Stimulated activated CD8-positive, alpha-beta memory T cell treated with anti-CD3 and anti-CD28 coated beads, Interleukin-4, amount 100 ng/mL, for 24 hours (primary cell): ENCODE measurements at places on chromosomes 16 and 17.

GRCh38 chr17:28584434-28584833, 7.7 kb upstream of the ALDOC start:
- no peak for DNase-seq

GRCh38 chr16:69924777-69925191, 26.4 kb upstream of the CLEC18A start:
- no peak for DNase-seq

- DNase-seq, result no peak
Observed at GRCh38 chr16:86019446-86020047, 120.6 kb downstream of the IRF8 start.

GRCh38 chr17:42893359-42893758, 7.2 kb upstream of the G6PC1 start:
- no peak for DNase-seq

DNA sequence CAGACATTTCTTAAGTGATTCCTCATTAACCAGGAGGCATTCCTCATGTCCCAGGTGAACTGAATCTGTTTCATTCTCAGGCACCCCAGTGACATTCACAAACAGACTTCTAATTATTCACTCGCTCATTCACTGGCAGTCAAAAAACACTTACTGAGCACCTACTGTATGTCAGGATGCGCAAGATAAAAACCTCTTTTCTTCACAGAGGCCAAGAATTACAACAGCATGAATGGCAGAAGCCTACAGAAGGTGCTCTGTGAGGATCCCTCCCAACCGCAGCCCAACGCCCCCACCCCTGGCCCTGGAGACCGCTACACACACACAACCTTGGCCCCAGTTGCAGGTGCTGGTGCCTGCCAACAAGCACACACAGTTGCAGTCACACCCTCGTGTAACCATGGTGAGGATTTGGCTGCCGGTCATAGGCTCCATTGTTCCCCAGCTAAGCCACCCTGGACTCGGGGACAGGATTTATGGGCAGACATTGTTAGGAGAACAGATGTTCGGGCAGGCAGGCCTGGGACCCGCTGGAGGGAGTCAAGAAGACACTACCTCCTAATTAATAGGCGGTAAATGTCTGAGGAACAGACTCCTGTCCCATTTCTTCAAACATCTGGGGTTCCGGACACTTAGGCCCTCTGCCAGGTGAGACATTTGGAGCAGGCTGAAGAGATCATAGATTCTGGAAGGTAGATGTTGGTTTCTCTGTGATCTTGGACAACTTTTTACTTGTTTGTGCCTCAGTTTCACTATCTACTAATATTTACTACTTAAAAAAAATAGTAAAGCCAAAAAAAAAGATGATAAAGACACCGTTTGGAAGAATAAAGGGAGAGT, 43.2 kb downstream of the CUEDC1 start:
- DNase-seq, result no peak

DNA sequence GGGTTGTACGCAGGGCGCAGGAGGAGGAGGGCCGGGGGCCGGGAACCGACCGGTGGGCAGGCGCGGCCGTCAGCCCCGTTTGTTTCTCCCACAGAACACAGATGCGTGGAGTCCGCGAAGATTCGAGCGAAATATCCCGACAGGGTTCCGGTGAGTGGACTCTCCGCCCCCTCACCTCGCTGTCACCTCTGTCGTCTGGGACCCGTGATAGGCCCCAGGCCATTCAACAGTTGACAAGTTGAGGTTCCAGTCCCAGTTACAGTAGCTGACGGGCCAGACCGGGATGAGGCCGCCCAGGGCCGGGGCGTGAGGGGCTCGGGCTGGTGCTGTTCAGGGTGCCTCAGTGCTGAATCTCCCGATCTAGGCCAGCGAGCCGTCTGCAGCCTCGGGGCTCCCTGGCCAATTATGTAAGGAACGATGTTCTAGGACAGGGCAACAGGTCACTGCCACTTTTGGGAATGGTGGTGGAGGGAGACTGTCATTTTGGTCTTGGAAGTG, 628 bp downstream of the GABARAPL2 start:
- no peak for DNase-seq

DNA sequence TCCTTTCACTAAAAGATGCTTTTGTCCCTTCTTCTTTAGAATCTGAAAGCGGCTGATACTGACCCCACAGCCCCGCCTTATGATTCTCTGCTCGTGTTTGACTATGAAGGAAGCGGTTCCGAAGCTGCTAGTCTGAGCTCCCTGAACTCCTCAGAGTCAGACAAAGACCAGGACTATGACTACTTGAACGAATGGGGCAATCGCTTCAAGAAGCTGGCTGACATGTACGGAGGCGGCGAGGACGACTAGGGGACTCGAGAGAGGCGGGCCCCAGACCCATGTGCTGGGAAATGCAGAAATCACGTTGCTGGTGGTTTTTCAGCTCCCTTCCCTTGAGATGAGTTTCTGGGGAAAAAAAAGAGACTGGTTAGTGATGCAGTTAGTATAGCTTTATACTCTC, 10.1 kb upstream of the TANGO6 start:
- no peak for DNase-seq

DNA sequence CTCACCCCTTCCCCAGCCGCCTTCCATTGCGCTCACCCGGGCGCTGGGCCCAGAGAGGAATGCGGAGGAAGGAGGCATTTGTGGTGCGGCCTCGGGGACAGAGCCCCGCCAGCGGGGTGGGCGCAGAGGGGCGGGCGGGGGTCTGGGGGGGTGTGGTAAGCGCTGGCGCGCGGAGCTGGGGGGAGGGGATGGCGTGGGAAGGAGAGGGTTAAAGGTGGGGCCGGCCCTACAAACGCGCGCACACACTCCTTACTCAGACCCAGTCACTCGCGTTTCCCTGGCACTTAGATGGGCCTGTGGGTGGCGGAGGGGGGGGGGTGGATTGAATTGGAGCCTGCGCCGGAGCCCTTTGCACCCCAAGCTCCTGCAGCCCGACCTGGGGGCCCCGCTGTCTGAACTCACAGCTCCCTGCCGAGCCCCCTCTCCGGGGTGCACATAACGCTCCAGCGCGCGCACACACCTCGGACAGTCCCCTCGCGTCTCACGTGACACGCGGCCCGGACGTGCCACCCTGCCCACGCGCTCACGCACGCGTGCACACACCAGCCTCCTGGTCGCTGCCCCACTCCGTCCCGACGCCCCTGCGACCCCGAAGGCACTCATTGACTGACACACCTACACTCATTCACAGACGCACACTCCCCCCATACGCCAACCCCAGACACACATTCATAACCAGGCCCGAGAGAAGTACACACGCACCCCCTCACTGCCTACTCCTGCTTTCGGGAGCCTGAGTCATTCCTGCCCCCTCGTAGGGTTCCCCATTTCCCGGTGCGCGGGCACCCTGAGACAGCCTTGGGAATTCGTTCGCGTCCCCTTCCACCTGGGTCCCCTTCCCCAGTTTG, 844 bp downstream of the TBKBP1 start:
- no peak for DNase-seq
